ENCODE measurements at places on chromosomes 7 and 10.
A peak's percentile ranks its signal among the peaks of the same experiment; 100 is the strongest.

- DNase-seq, result no peak
Observed at GRCh38 chr7:128081808-128082207, 50.6 kb upstream of the LRRC4 start.

DNA sequence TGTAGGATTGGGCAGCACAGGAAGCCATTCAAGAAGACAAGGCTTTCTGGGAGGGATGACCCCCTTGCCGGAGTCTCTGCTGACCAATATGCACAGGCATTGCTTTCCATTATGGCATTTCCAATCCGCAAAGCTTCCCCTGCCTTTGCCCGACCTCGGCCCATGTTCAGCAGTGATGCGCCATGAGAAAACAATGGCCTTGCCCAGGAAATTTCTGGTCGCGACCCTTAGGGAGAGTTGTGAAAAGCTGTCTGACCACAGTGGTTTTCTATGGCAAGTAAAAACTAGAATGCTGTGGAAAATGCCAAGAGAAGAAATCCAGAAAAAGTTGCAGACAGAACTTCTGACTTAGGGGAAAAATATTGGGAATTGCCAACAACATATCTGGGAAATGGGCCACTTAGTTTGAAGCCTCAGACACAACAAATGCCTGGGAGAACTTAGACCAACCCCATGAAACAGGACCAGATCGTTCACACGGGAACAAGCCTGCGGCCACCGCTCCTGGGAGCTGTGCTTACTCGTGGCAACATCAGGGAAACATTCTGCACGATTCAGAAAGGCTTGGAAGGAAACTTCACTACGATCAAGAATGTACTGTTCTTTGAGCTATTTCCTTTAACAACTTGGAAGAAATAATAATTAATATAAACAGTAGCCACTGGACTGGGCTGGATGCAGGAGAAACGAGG is 512.4 kb downstream of the TNS3 start:
- no peak for DNase-seq

DNA sequence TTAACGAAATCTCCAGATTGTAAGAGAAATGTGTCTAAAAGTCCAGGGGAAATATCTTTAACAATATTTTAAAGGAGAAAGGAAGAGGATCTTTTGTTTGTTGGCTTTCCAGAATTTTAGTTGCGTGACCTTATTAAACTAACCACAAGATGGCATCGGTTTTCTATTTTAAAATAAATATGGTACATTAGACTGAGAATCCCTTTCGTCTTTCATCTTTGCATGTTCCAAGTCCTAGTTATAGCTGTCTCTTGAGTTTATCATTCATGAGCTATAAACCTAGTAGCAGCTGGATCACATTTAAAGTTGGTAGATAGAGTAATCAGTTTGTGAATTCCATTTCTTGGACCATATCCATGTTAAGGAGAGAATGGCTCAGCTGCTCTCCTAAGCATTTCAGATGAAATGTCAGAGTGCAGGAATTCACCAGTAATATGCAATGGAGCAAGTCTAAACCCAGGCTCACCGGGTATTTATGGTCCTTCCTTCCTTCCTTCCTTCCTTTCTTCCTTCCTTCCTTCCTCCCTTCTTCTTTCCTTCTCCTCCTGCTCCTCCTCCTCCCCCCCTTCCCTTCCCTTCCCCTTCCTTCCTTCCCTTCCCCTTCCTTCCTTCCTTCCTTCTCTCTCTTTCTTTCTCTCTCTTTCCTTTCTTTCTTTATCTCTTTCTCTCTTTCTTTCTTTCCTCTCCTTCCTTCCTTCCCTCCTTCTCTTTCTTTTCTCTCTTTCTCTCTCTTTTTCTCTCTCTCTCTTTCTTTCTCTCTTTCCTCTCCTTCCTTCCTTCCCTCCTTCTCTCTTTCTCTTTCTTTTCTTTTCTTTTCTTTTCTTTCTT is 57.8 kb upstream of the RAB18 start:
- DNase-seq, result peak; percentile 8

- no peak for DNase-seq
Observed at GRCh38 chr7:111256391-111256790, 165.5 kb downstream of the LRRN3 start.

GRCh38 chr10:30038781-30039536 is 20.4 kb downstream of the JCAD start:
- no peak for DNase-seq

DNA sequence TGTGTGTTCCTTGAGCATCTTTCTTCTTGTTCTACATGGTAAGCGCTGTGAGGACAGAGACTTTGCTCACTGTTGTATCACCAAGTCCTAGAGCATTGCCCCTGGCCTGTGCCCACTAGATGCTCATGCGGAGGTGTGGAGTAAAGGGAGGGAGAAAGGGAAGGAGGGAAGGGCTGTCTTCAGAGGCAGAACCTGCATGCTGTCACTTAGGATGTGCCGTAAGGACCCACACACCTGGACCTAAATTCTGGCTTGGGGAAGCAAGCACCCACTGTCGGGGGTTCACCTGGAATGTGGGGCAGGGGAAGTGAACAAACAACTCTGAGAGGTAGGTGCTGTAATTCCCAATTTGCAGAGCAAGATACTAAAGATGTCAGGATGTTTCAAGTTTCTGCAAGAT is 129.5 kb downstream of the PTPN20 start:
- DNase-seq, result no peak

DNA sequence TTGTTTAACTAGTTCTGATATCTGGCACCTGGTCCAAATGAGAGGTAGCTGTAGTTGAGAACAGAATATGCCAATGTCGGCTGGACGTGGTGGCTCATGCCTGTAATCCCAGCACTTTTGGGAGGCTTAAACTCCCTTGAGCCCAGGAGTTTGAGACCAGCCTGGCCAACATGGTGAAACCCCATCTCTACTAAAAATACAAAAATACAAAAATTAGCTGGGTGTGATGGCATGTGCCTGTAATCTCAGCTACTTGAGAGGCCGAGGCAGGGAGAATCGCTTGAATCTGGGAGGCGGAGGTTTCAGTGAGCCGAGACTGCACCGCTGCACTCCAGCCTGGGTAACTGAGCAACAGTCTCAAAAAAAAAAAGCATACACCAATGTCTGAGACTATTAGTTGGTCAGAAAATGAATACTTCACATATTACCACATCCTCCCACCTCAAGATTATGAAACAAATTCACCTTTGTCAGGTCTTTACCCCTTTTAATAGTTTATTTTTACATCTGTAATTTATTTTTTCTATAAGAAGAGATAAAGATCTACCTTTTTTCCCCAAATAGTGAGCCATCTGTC is 38.8 kb downstream of the EPC1 start:
- no peak for DNase-seq

DNA sequence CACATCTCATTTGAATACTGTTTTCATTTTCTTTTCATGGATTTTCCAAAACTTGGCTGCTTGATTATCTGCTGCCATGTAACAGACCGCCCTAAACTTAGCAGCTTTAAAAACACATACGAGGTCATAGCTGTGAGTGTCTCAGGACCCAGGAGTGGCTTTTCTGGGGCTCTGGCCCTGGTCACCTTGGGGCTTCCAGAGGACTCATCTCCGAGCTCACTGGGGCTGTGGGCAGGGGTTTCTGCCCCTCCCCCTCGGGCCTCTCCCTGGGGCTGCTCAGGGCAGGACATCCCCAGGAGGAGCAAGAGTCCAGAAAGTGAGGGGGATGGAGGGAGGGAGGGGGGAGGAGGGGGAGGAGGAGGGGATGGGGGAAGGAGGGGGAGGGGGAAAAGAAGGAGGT is 77.0 kb downstream of the NKX6-2 start:
- DNase-seq, result no peak

DNA sequence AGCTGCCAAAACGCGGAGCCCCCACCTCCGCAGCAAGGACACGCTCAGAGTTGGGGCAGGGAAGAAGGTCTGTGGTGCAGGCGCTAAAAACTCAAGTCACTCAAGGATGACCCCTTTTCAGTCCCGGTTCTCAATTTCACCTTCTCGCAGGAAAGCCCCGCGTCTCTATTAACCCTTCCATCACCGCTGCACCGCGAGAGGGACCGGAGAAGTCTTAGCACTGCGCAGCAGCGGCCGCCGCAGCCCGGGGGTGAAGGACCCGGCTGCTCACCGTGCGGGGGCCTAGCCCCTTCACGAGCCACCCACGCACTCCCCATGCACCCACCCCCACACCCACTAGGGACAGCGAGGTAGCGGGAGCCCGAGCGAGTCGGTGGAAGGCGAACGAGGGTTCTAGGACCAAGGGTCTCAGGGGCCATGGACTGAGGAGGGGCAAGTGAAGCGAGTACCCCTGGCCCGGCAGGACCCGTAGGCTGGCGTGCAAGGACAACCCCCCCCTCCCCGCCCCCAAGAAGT is 162.9 kb downstream of the SH3PXD2A start:
- DNase-seq, result no peak

GRCh38 chr7:157012113-157012547 is 1.7 kb upstream of the MNX1 start:
- DNase-seq, result no peak

DNA sequence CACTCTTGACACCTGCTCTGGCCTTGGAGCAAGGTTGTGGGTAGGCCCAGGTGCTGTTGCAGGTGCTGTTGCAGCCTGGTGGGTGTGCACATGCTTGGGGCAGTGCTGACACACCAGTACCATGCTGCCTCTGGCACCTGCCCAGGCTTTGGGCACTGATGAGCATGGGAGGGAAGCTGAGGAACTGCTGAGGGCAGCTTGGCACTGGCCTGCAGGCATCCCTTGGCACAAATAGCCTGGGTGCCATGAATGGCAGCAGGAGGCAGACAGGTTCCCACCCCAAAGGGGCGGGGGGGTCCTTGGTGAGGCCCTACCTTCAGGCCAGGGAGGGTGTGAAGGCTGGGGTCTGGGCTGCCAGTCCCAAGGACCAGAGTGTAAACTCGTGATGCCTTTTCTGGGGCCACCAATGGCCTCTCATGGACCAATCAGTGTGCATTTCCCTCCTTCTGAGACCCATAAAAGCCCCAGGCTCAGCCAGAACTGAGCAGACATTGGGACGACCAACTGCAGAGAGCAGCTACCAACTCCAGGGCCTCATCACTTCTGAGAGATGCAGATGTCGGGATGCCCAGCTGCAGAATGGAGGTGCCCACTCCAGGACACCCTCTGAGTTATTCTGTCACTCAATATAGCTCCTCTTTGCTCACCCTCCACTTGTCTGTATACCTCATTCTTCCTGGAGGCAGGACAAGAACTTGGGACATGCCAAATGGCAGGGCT is 547.4 kb downstream of the ZWINT start:
- no peak for DNase-seq

DNA sequence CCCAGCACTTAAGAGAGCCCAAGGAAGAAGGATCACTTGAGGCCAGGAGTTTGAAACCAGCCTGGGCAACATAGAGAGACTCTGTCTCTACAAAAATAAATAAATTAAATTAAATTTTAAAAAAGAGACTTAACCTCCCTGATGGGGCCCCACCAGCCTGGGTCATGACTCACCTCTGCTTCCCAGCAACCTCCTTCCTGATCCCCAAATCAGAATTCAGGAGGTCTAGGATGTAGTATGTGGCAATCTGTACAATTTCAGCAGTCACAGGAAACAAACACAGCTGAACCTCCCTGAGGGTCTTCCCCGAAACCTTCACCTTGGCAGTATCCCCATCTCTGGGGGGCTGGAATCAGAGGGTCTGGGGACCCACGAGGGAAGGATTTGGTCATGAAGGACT is 9.7 kb upstream of the PPP1R35 start:
- no peak for DNase-seq

GRCh38 chr10:102641880-102642735 is 2.2 kb upstream of the TRIM8 start:
- DNase-seq, result peak; percentile 98

- peak; percentile 61 for DNase-seq
Observed at GRCh38 chr10:50622706-50623662, 772 bp downstream of the SGMS1 start.

DNA sequence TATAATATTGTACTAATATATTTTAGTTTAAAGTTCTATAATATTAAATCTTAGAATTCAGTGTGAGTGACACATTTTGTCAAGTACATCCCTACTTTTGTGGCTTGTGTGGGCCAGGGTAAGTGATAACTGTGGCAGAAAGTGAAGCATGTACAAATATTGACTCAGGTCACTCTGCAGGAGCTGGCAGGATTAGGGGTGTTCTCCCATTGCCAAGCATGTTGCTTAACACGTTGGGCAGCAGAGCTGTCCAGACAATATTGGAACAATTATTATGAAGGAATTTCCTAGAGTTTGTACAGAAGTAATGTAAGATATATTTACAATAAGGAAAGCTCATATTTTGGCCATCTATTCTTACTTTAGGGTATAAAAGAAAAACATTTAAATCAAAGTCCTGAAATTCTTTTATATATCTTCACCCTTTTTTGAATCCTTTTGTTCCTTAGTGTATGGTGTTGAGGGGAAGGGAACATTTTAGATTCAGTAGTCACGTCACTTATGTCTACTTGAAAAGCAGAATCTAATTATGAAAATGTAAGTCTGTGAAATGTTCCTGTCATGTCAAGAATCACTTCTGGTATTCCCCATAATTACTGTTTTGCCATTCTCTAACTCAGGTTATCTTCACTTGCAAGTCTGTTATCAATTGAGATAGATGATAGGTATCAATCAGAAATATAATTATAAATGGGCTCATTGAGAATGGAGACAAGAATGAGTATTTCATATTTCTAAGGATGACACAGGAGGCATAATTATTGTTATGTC is 4.0 kb downstream of the HDAC9 start:
- DNase-seq, result no peak

DNA sequence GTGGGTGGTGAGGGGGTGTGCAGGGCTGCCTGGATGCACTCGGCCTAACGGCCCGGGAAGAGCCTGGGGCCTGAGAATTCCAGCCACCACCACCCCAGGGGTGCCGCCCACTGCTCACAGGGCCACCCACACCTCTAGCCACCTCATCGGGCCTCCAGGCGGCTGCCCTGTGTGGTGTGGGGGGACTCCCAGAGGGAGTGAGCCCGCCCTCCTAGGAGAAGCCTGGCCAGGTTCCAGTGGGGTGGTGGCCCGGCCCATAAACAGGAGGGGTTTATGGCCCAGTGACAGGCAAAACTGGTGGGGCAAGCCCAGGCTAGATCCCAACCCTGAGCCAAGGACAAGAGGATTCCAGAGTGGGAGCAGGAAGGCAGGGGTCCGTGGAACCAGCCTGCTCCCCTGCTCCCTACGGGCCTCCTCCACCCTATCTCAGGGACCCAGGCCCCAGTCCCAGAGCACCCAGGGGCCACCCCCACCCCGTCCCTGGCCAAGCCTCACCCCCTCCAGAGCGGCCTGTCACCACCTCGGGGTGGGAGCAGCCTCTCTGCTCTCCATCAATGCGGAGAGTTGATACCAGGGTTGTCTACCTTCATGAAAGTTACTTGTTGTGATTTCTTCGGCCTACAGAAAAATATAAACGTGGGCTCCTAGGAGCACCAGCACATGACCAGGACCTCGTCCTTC is 20.2 kb upstream of the PDGFA start:
- no peak for DNase-seq

Measured in T-helper 1 cell (primary cell).